ENCODE measurements at places on chromosomes 3 and 15.

DNA sequence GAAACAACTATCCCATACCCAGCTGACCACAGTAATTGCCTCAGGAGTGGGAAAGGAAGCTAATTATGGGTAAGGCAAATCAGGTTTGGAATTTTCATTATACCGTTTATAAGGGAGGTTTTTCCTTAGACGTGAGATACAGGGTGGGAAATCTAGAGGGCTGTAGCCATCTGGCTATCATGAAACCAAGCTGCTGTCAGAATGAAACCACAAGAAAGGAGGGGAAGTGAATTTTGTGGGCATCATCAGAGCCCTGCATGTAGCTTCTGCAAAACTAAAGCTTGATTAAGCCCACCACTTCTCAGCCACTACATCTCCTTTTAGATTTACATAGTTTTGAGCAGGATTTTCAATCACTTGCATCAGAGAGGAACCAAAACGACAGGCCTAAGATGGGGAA, 893.5 kb downstream of the TUSC7 start:
- DNase-seq, result no peak

DNA sequence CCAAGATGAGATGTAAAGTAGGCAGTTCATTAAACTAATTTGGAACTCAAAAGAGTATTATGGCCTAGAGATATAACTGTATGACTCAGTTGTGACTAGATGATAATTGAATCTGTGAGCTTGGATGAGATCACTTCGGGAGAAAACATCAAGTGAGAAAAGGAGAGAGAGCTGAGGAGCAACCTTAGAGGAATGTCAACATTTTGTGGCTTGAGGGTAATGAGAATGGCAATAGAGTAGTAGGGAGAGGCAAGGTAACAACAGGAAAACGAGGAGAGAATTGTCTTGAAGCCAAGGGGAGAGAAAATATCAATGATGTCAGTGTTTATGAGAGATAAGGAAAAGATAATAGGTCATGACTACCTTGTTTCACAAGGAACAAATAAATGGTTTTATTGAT, 580.2 kb downstream of the NLGN1 start:
- DNase-seq, result no peak

DNA sequence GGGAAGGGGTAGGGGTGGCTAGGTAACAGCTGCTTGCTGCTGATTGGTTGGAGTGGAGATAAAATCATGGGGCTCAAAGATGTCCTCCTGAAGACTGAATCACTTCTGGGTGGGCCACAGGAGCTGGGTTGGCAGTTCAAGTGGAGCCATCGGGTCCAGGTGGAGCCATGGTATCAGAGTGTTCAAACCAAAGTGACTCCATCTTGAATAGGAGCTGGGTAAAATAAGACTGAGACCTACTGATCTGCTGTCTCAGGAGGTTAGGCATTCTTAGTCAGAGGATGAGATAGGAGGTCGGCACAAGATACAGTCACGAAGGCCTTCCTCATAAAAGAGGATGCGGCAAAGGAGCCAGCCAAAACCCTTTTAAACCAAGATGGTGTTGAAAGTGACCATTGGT, 96.5 kb downstream of the RTP4 start:
- no peak for DNase-seq

DNA sequence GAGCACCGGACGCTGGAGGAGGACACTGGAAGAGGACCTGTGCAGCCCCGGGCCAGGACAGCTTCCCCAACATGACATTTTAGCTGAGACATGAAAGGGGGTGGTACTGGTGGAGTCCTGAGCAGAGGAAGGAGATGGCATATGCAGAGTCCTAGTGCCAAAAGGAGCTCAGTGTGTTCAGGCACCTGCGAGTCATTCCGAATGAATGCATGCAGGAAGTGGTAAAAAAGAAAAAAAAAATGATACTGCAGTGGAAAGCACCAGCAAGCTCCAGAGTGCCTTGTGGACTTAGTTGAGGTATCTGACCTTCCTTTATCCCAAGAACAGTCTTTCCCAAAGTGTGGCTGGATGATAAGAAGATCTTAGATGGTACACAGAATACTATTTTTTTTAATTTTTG, 6.6 kb upstream of the ZNF148 start:
- DNase-seq, result no peak

DNA sequence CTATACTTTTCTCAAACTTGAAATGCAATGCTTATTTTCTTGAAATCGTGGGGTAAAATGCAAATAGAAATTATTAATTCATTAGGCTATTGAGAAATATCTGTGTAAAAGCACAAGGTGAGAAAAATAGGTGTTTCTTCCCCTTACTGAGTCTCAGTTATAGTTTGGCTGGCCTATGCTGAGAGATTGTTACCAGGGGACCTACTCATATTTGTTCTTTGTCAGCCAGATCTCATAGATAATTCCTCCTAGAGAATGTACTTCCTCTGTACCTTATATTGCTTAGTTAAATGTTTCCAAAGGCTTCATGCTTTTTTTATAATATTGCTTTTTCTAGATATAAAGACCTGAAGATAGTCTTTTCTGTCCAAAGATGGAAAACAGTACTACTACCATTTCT, 60.0 kb upstream of the TRPC1 start:
- DNase-seq, result no peak

DNA sequence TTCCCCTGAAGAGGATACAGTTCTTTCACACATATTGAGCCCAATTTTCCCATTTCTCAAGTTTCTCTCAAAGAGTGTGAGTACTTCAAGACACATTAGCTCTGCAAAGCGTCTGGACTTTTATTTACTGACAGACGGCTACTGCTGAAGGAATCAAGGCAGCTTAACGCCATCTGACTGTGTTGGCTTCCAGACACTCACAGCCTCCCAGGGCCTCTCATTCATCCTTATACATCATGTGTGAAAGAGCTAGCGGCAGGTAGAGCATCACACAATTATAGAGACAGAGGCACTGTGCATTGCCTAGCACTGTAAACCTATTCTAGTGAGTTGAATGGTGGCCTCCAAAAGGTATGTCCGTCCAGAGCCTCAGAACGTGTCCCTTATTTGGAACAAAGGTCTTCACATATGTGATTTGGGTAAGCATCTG, 284.1 kb upstream of the STT3B start:
- no peak for DNase-seq

DNA sequence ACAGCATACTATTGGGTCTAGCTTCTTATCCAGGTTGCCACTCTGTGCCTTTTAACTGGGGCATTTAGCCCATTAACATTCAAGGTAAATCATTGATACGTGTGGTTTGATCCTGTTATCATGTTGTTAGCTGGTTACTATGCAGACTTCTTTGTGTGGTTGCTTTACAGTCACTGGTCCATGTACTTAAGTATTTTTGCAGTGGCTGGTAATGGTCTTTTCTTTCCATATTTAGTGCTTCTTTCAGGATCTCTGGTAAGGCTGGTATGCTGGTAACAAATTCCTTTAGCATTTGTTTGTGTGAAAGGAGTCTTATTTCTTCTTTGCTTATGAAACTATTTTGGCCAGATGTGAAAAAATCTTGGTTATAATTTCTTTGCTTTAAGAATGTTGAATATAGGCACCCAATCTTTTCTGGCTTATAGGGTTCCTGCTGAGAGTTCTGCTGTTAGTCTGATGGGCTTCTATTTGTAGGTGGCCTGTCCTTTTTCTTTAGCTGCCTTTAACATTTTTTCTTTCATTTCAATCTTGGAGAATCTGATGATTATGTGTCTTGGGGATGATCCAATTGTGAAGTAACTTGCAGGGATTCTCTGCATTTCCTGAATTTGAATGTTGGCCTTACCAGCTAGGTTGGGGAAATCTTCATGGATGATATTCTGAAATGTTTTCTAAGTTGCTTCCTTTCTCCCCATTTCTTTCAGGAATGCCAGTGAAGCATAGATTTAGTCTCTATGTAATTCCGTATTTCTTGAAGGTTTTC, 39.3 kb downstream of the CCR1 start:
- DNase-seq, result no peak

- DNase-seq, result no peak
These were observed 11.5 kb downstream of the CSK start for GRCh38 chr15:74793135-74794028.

GRCh38 chr3:61761694-61762430, 200.5 kb downstream of the PTPRG start:
- DNase-seq, result no peak
